NCI-H1694 treated with DMSO at 0.1 percent for 48 hours (cell line): ENCODE measurements at places on chromosomes 2 and 18.
A peak's percentile ranks its signal among the peaks of the same experiment; 100 is the strongest.

DNA sequence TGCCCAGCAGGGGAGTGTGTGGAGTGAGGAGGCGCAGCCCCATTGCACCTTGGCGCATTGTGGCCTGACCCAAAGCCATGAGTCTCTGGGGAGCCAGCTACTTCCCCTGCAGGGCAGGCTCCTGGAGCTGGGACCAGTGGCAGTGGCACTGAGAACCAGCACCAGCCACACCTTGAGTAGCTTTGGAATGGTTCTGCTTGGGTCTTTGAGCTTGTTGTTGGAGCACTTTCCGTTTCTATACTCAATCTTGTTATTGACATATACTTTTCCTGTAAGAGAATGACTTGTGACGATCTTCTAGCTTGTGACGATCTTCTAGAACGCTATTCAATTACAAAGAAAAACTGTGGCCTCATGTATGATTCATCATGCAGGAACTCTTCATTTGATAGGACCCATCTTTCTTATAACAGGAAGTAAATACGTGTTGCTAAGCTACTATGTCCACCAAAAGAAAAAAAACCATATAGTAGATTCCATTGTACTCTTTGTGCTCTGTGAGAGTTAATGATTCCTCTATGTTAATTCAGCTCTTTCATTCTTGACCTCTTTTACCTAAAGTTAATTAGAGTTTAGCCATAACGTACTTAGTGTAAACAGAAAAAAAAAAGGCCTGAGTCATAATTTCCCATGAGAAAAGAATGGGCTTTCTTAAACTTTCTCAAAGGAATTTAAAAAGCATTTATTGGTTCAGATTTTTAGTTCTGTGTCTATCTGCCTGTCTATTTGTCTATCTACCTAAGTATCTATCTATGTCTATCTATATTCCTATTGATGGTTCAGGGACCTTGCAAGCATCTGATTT lies 113.1 kb downstream of the GATA6 start:
- DNase-seq = no peak

- no peak for DNase-seq
Observed at GRCh38 chr2:111990375-111990774, 64.7 kb upstream of the TMEM87B start.

GRCh38 chr18:48913201-48913600 lies 37.6 kb downstream of the SMAD7 start:
- DNase-seq = no peak

- DNase-seq = no peak
Observed at GRCh38 chr2:97845818-97846217, 132.4 kb downstream of the ZAP70 start.

DNA sequence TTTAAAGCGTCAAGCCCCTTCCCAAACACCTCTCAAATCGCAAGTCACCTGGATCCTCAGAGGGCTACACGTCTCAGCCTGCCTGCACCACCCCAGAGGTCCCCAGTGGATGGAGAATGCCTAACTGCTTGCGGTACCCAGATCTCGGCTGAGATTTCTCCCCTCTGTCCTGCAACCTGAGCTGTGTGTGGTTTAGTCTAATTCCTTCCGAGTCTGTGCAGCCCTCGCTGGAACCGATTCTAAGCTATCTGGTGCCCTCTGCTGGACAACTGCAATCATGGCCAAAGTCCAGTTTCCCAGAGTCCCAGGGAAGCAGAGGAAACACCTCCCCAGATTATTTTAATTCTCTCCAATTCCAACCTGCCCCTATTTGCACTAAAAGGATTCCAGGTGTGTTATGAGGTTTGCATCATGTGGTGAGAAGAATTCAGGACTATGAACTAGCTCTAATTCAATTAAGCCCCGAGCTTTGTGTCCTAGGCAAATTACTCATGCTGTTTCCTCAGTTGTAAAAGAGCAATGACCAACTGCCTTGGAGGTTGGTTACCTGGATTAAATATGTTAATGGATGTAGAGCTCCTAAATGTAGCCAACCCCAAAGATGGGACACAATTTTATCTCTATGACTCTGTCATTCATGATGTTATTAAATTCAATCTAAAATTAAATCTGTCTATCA lies 276.1 kb upstream of the NCKAP5 start:
- peak; percentile 77 for DNase-seq

DNA sequence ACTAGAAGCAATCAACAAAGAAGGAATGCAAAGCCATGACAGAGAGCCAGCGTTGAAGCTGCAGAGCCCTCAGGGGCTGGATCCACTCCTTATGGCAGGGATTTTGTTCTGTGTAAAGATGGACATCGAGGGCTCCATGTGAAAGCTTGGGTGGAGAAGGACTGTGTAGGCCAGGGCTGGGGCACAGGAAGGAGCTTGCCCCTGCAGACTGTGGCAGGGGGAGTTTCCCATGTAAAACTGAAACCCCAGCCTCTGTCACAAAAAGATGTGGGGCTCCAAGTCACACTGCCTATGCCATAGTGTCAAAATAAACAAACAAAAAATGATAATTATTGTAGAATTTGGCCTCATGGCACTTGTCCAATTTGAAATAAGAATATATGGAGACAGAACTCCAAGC lies 408.7 kb upstream of the HS6ST1 start:
- no peak for DNase-seq

DNA sequence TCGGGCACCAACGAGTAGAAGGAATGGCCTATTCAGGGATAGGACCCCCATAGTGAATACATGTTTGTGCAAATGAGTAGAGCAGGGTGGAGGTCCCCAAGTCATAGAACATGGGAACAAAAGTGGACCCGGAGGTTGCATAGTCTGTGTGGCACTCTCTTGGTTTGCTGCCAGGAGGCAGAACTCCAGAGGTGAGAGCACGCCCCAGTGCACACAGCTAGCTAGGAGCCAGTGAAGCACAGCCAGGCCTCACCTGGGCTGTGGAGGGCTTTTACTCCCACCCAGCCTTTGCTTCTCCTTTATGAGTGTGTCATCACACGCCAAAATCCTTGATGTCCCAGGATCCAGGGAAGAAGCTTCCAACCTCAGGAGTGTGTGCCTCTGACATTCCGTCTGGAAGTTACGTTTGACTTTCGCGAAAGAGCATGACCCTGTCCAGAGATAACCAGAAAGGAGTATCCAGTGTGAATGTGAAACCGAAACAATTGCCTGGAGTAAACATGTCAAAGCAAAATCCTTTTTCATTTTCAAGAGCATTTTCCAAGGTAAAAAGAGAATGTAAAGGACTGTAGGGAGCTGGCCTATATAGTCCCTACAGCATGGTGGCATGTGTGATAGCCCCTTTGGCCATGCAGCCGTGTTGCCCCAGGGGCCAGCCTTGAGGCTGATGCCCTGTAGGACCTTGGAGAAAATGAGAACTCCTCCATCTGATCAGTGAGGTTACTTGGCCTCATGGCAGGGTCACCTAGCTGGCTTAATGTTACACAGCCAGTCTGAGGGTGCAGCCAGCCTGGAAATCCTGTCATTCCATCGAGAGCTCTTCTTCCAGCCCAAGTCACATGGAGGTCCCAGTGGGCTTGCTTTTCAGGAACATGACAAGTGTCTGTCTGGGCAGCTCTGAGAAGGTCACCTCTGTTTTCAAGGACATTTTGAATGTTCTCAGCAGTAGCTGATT lies 8.8 kb downstream of the TRIB2 start:
- no peak for DNase-seq
